ENCODE measurements at places on chromosomes 12 and 14. TPM values are rescaled to one million over a fixed set of nuclear protein-coding genes. Genes with fewer than 3 reads are reported as not detected.

TMCC3 gene
- total RNA-seq = 20.5 TPM

CFL2 gene
- total RNA-seq = 74.9 TPM

SPTB gene
- 0.23 TPM for total RNA-seq

LMO3 gene
- not detected for total RNA-seq

MYF6 gene
- total RNA-seq = not detected

KRT78 gene
- total RNA-seq = not detected

GRCh38 chr14:105537580-105538474 lies 11.4 kb downstream of the TMEM121 start:
- DNase-seq = no peak

DNA sequence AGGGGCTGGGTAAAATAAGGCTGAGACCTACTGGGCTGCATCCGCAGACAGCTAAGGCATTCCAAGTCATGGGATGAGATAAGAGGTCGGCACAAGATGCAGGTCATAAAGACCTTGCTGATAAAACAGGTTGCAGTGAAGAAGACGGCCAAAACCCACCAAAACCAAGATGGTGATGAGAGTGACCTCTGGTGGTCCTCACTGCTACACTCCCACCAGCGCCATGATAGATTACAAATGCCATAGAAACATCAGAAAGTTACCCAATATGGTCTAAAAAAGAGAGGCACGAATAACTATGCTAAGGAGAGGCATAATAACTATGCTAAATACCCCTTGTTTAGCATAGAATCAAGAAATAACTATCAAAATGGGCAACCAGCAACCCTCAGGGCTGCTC lies 46.2 kb upstream of the MAP3K9 start:
- no peak for DNase-seq

- no peak for DNase-seq
Observed at GRCh38 chr14:45811155-45811554, 558.2 kb upstream of the MIS18BP1 start.

DNA sequence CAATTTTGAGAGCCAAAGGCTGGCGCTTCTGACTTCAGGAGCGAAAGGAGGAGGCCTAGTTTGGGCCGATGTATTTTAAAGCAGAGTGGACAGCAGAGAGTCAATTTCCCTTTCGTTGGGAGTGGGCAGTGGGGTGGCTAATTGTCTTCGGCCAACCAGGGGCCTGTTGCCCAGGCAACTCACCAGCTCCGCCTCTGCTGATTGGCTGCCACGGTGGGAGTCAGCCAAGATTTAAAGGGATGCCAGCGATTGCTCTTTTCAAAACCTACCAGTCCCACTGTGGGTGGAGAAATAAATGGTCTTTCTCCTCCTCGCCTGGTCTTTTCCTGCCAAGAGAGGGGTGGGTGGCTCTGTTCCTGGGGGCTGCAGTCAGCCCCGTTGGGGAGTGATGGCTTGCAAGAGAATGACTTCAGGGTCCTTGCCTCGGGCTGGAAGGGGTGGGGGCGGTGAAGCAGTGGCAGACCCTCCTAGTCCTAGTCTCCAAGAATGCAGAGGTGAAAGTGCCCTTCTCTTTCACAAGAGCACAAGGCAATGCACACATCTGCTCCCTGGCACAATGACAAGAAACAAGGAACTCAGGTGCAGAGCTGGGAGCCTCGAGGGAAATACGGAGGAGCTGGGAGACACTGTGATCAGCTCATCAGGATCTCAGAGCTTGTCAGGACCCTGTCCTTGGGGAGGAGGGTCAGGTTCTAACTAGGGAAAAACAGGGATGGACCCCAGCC lies 37.7 kb downstream of the RASAL1 start:
- DNase-seq = no peak

Data from glomerular endothelial cell (primary cell).